ENCODE measurements at places on chromosomes 4 and X. TPM values are rescaled to one million over a fixed set of nuclear protein-coding genes. Genes with fewer than 3 reads are reported as not detected.
A peak's percentile ranks its signal among the peaks of the same experiment; 100 is the strongest.

DNA sequence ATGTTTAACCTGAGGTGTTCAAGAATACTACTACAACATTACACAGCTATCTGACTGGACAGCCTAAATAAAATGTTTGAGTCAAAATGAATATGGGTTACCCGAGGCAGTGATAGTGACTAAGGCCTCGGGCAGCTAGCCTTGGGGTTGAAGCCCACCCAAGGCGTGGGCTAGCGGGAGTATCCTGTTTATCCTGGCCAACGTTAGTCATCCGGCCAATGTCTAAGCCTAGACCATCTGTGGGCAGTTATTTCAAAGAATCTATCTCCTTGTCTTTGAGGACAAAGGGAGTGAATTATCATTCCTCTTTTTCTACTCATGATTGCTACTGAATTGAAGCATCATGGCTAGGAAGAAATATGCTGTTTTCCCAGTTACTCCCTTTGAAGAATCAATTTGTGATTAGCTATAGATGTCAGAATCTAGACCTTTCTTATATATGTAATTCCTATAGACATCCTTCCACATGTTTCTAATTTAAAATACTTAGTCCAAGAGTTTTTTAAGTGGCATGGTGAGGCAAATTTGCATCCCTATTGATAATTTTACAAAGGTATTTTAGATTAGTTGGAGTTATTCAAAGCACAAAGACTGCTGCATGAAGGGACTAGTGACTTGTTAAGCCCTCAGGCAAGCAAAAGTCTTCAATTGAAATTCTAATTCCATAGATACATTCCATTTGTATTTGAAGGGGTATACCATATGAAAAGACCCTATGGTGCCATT lies 6.0 kb upstream of the PDGFC start:
- no peak for DNase-seq

DNA sequence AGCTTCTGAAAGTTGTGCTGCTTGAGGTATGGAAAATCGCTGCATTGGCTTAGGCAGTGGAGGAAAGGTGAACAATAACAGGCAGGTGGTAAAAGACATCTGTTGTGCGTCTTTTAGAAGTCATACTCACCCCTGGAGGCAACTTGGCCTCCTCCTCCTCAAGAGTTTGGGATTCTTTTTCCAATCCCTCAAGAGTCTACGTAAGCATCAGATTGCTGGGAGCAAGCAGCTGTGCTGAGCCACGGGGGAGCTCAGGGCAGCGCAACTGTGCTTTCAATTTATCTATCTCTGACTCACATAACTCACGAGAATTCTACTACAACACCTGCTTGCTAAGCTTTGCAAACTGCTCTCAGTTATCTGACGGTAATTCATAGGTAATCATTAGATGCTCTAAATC lies 6.4 kb upstream of the RBMX2 start:
- DNase-seq = no peak

TLR8 gene
- not detected for total RNA-seq

DNA sequence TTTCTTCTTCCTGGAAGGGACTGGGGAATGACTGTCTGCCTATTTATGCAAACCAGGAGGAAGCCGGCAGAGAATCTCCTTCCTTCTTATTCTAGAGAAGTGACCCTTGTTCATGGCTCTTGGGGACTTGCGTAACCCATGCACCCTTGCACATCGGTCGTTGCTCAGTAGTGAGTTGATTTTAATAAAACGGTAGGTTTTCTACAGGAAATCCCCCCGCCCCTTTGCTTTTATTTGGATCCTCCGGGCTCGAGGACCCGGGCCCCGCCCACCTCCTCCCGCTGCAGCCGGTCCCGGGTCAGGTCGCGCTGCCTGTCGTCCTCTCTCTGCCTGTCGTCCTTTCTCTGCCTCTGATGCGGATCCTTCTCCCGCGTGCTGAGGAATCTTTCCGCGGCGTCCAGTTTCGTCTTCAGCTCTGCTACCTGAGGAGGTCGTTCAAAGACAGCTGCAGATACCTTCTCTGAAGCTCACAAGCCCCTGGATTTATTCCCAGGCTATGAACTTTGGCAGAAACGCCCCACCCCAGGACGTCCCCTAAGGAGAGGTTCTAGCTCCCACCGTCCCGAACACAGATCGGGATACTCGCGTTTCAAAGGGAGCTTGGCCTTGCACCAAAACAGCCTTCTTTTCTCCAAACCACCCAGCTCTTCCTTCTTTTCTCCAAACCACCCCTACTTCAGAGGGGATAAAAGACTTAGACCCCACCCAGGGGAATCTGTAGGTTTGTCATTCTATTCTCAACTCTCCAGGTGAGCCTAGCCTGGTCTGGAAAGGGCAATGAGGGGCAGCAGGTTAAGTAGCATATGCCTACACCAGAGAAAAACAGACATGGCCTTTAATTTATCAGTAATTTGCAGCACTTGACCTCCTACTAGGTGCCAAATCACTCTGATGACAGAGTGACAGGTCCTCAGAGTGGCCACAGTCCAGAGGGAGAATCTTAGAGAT lies 7.0 kb downstream of the TNIP3 start:
- DNase-seq = peak; percentile 25

DNA sequence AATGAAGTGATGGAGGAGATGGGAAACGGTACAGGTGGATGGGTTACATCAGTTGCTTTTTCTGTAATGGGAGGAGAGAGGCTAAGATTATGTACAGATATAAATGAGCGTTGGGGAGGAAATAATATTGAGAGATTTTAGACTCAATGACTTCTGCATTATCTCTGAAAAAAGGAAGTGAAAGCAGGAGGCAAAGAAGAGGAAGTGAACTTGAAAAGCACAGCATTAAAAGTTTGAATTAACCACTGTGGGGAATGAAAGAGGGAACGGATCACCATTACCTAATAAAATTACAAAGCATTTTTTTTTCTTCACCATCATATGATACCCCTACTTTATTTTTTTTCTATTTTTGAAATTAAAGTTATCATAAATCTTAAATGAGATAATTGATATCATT lies 1025.5 kb downstream of the RPA4 start:
- DNase-seq = no peak

DNA sequence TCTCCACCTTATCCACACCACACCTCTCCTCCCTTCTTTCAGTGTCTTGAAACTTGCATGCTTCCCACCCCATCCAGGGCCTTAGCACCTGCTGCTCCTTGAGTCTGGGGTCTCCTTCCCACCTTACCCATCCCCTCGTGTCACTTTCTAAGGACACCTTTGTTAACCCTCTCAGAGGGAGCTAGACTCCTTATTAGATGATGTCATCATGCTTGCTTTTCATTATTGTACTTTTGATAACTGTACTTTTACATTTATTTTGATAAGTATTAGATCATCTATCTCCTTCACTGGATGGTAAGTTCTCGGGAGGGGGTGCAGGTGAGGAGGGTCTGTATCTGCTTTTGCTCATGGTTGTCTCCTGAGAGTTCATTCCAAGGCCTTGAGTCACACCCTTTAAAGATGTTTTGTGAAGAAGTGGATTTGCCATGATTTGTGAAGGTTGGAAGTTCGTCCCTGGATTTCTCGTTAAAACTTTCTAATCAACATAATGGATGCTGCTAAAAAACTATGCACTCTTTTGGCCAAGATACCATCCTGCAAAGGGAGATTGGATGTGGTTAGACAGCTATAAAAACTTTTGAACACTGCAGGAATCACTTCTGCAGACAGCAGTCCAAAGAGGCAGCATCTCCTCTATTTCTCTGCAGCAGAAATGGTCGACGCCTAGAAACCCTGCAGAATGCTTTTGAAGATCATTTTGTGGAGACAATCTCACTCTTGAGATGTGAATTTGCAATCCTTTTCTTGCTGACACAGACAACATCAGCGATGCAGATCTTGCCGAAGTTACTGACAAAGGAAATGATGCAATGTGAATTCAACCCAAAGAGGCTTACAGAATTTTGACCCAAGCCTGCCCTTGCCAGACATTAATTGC lies 69.6 kb downstream of the ENPP6 start:
- DNase-seq = no peak

DDIT4L gene
- 2.6 TPM for total RNA-seq

DNA sequence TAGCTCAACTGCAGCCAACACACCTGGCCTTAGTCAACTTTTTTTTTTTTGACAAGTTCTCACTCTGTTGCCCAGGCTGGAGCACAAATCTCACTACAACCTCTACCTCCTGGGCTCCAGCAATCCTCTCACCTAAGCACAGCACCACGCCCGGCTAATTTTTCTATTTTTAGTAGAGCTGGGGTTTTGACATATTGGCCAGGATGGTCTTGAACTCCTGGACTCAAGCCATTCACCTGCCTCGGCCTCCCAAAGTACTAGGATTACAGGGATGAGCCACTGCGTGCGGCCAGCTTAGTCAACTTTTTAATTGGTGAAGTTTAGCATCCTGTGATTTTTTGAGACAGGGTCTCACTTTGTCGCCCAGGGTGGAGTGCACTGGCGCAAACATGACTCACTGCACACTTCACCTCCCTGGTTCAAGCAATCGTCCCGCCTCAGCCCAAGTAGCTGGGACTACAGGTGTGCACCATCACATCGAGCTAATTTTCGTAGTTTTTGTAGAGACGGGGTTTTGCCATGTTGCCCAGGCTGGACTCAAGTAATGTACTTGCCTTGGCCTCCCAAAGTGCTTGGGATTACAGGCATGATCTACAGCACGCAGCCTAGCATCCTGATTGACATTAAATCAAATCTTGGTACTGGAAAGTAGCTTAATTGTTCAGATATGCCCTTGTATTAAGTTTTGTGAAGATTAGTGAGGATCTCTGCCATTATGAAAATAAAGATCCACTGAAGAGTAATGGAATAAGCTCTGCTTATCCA lies 8.3 kb downstream of the HNRNPDL start:
- DNase-seq = no peak

GAGE13 gene
- not detected for total RNA-seq

All from progenitor cell of endocrine pancreas (in vitro differentiated cells).